ENCODE measurements at places on chromosomes 12 and 14.
A peak's percentile ranks its signal among the peaks of the same experiment; 100 is the strongest.

- no peak for DNase-seq
Measured at GRCh38 chr12:111405859-111406473, at the start of gene SH2B3. TSS of gene SH2B3 (plus strand) at chr12:111405923. CDS start at chr12:111418146, 12,223 bp downstream.

DNA sequence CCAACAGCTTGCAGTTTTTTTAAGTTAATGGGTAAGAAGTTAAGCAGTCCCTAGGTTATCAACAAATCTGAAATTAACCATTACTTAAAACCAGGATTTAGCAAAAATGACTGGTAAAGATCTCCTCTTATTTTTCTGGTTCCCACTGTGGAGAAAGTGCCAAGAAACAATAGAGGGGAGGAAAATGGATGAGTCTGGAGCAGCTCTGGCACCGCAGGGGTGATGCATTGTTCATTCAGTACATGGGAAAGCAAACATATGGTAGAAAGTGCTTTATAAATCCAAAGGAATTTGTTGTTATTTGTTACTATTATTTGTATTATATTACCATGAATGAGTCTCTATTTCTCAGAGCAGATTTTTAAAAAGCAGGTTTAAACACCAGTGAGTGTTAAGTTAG is 92.2 kb downstream of the DYRK2 start:
- no peak for DNase-seq

GRCh38 chr12:79983986-79984620 is 49.2 kb upstream of the PPP1R12A start:
- no peak for DNase-seq

DNA sequence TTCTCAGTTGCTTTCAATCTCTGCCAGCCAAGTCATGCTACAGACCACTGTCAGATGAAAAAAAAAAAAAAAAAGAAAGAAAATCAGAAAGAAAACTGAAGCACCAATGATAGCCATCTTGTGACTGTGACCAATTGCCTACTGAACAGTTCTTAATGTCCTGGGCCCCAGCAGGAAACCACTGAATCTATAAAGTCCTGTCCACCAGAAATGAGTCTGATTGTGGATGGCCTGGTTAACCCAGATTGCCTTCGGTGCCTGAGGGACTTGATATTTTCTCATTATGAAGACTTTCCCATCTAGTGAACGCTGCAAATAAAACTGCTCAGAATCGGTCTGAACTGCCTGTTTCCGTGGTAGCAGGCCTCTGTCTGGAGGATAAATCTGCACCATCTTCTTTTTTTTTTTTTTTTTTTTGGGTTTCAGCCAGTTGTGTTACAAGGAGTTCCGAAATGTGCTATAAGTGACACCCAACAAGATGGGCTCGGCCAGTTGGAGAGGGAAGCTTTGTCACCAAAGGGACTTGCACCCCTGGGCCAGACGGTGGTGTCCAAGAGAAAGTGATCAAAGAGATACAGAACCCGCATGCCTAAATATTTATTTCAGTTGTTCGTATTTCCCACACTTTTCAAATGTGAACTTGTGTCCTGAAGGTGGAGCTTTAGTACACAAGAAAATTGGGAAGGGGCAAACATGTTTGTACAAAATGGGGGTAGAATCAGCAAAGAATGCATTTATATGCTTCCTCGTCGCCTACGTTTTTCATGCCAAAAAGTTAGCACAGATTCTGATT is 3.0 kb upstream of the PLXNC1 start:
- DNase-seq = no peak

GRCh38 chr12:2826721-2827515 is 7.9 kb downstream of the NRIP2 start:
- no peak for DNase-seq

DNA sequence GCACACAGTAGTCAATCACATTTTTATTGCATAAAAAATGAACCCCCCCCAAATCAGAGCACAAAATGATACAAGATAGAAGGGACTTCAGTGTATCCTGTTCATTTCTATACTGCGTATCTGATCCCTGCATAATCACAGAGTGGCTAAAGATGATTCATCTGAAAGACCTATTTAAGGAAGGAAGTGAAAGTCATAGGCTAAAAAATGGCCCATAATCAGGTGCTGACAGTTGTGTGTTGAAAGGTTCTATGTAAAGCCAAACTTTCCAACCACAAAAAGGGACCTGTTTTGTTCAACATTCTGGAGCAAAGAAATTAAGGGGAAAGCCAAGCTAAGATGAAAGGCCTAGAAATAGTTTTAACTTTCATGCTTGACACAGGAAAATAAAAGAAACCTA is 147.8 kb upstream of the ATP2B1 start:
- DNase-seq = peak; percentile 30
